ENCODE measurements at places on chromosomes 13 and 19. TPM values are rescaled to one million over a fixed set of nuclear protein-coding genes. Genes with fewer than 3 reads are reported as not detected.

GPR4 gene
- total RNA-seq: 0.31 TPM

TJP3 gene
- 5.4 TPM for total RNA-seq

TRAPPC2B gene
- 15.8 TPM for total RNA-seq

DNA sequence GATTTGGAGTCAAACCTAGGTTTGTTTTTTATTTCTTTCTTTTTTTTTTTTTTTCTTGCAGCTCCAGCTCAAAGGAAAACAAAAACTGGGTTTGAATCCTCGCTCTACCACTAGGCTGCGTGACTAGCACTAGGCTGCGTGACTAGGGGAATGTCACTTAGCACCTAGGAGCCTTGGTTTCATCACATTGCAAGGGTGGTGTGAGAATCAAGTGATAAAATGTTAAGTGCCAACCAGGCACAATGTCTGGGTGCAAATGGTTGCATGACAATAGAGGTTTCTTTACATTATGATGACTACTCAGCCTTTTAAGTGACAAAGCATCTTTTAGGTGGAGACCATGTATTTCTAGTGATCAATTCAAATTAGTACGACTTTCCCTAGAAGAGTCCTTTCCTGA lies 27.9 kb downstream of the RCBTB2 start:
- no peak for DNase-seq

DNA sequence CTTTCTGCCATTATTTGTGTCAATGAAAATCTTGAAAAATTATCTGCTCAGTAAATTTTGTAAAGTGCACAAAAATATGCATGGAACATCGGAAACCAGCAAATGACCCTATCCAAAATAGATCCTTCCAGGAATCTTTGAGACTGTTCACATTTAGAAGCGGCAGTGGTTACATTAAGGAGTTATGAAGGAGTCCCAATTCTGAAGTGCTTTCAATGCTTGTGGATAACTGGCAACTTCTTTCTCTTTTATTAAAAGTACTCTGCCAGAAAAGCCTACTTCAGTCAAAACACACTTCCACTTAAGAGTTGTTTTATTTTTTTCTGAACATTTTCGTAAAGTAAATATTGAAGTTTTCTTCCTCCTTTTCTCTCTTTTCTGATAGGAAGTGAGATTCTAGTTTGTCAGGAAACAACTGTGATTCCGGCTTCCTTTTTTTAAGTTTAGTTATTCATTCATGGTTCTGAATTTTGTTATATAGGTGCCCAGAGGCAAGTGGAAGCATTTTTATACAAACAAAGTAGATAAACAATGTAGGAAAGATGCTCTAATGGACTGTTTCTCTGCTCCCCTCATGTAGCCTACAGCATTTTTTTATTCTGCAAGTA lies 83.5 kb downstream of the PCDH9 start:
- peak; percentile 24 for DNase-seq

DNA sequence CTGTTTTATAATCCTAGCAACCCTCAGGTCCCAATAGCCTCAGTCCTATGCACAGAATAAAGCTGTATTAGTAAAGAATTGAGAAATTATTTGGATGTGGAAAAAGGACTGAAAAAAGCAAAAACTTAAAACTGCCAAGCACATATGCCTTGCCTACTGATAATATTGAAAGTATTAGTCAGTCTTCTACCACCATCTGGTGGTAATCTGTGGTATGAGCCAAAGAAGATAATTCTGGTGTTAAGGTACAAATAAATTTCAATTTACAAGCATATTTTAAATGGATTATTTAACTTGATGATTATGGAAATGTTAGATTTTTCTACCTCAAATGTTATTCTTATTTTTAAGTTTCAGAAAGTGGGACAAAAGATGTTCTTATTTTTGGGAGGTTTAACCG lies 460.3 kb upstream of the KLHL1 start:
- DNase-seq: peak; percentile 72

- no peak for DNase-seq
These were observed 2278.0 kb upstream of the PCDH20 start for GRCh38 chr13:63693696-63694095.

Data from tongue (tissue), 3 donors.